CD8-positive, alpha-beta T cell (primary cell): ENCODE measurements at places on chromosomes 1 and 21.

GRCh38 chr1:92473781-92474495, 12.8 kb downstream of the GFI1 start:
- DNase-seq: no peak

DNA sequence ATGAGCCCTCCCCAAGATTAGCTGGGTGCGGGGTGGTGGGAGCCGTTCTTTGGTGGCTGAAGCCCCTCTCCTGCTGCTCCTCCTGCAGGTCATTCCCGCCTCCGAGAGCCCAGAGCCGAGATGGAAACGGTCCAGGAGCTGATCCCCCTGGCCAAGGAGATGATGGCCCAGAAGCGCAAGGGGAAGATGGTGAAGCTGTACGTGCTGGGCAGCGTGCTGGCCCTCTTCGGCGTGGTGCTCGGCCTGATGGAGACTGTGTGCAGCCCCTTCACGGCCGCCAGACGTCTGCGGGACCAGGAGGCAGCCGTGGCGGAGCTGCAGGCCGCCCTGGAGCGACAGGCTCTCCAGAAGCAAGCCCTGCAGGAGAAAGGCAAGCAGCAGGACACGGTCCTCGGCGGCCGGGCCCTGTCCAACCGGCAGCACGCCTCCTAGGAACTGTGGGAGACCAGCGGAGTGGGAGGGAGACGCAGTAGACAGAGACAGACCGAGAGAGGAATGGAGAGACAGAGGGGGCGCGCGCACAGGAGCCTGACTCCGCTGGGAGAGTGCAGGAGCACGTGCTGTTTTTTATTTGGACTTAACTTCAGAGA, 448 bp downstream of the G0S2 start:
- no peak for DNase-seq

DNA sequence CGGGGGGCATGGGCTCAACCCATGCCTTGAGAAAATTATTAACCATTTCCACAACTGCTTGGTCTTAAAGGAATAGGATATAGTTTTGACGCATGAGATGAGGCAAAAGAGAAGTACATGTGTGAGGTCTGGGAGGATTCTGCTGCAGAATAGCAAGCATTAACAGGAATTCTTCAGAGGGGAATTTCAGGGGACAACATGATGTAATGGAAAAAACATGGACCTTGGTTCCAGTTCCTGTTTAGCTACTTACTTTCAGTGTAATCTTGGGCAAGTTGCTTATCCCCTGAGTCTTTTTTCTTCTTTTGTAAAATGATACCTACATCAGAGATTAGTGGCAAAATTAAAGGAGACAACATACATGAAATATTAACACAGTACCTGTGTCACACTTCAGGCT, 85.6 kb downstream of the PRRX1 start:
- no peak for DNase-seq

DNA sequence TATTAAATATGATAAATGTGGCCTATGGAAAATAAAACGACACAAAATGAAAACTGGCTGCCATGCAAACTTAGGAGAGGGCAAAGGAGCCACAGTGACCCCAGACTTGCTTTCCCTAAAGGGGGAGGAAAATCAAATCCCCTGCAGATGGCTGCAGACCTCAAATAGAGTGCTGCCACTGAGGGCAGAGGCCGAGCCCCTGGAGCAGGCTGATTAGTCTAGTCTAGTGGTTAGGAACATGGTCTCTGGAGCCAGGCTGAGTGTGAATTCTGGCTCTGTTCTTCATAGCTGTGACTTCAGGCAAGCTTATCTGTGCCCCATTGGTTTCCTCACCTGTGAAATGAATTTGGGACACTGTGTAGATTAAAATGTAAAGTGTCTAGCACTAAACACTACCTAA, 60.8 kb downstream of the ITPKB start:
- no peak for DNase-seq

- DNase-seq: no peak
Observed at GRCh38 chr21:29524055-29524454, 225.3 kb downstream of the BACH1 start.

DNA sequence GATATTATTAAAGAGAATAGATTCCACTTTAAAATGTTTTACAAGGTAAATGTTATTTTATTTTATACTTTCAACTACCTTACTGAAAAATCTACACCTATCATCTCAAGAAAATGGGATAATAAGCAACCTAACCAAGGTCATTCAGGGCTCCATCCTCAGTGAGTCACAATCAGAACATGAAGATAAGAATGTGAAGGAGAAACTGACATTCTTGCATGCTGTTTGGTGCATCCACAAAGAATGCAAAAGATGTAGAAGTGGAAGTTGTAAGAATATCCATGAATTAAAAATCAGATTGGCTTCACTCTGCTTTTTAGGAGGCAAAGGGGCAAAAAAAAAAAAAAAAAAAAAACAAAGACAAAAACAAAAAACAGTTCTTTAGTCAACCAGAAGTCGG, 6.5 kb downstream of the WARS2 start:
- no peak for DNase-seq

DNA sequence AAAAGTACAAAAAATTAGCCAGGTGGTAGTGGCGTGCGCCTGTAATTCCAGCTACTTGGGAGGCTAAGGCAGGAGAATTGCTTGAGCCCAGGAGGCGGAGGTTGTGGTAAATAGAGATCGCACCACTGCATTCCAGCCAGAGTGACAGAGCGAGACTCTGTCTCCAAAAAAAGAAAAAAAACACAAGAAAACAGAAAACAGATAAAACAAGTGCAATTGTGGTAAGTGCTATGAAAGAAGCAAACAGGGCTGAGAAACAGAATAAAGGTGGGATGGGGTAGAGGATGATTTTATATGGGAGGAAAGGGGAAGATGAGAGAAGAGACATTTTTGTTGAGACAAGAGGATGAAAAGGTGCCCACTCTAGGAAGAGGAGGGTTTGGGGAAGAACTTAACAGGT, 5.0 kb upstream of the SOX13 start:
- no peak for DNase-seq

GRCh38 chr1:54245501-54245900, 45.5 kb downstream of the MRPL37 start:
- no peak for DNase-seq

GRCh38 chr1:222916100-222916499, 101.3 kb downstream of the DISP1 start:
- no peak for DNase-seq

DNA sequence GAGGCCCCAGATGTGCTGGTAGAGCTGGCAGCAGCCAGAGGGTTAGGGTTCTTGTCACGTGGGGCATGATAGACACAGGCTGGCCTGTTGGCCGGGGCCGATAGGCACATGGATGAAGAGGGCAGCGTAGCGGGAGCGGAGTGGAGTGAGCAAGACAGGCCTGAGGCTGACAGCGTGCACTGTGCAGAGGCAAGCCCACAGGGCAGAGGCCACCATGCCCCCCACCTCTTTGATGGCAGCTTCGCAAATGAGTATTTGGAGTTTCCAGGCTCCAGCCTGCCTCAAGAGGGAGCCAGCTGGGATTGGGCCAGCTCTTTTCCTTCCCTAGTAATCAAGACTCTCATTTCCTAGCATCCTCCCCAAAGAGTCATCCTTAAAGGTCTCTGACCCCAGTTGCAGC, 43.5 kb downstream of the TMCC2 start:
- DNase-seq: no peak

DNA sequence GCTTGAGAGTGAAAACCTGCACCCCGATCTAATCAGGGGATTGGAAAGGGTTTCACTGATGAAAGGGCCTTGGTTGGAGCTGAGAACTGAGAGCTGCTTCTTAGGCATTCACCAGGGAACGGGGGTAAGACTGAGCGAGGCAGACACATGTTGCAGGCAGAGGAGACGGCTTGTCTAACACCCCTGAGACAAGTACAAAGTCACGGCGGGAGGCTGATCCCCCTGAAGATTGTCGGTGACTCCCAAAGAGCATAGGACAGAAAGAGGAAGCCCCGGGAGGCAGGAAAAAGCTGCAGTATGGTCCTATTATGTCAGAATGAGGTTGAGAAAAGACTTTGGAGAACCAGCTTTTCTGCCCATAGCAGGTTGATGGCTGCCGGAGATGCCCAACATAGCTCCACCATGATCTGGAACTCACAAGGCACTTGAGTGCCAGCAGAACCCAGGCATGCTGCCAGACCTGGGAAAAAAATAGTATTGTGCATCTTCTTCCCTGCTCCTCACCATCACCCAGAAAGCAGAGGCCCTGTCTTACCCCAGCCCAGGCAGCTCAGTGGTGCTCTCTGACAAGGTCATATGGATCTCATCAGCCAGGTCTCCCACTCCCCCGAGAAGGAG, 463.9 kb upstream of the PROX1 start:
- no peak for DNase-seq

DNA sequence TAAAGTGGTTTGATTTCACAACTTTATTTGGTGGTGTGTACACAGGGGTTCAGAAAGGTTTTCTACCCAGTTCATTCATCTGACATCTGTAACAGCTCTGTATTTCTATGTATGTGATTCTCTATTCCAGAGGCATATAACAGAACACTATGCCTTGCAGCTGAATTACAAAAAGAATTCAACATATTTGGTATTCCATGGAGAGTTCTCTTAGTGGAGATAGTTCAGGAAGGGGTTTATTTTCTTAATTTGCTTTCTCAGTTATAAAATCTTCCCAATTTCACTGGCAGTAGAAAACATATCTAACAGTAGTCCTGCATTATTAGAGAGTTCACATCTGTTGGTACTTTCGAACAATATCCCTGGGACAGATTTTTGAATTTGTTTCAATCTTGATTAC, 207.9 kb upstream of the LYPLAL1 start:
- DNase-seq: no peak

DNA sequence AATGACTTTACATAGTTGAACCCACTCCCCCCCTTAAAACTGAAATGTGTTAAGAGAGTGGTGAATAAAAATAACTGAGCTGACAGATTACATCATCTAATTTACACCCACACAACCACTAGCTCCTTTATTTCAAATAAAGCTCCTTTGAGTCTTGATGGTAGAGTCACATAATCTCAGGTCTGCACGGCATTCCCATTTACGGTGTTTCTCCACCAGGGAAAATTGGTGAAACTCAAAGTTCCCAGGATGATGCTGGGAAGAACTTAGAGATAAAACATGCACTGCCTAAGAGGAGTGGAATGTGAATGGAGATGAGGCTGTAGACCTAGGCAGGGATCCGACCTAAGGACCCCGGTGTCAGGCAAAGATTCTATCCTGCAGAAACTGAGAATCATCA, 727.8 kb upstream of the ADAMTS5 start:
- DNase-seq: no peak

GRCh38 chr1:34786521-34787325, 5.7 kb downstream of the GJB3 start:
- DNase-seq: peak; percentile 38

GRCh38 chr1:232923739-232924386, 26.5 kb upstream of the NTPCR start:
- DNase-seq: peak; percentile 68

DNA sequence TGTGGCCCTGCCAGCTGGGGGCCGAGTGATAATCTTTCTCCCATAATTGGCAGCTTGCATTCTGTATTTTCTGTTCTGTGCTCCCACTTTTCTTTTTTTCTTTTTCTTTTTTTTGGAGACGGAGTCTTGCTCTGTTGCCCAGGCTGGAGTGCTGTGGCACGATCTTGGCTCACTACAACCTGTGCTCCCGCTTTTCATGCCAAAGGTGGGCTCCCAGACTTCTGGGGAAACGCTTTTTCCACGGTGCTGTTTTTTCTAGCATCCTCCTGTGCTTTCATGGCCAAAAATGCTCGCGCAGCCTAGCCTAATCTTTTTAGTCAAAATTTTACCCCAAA, 585 bp upstream of the AHCTF1 start:
- DNase-seq: peak; percentile 8

DNA sequence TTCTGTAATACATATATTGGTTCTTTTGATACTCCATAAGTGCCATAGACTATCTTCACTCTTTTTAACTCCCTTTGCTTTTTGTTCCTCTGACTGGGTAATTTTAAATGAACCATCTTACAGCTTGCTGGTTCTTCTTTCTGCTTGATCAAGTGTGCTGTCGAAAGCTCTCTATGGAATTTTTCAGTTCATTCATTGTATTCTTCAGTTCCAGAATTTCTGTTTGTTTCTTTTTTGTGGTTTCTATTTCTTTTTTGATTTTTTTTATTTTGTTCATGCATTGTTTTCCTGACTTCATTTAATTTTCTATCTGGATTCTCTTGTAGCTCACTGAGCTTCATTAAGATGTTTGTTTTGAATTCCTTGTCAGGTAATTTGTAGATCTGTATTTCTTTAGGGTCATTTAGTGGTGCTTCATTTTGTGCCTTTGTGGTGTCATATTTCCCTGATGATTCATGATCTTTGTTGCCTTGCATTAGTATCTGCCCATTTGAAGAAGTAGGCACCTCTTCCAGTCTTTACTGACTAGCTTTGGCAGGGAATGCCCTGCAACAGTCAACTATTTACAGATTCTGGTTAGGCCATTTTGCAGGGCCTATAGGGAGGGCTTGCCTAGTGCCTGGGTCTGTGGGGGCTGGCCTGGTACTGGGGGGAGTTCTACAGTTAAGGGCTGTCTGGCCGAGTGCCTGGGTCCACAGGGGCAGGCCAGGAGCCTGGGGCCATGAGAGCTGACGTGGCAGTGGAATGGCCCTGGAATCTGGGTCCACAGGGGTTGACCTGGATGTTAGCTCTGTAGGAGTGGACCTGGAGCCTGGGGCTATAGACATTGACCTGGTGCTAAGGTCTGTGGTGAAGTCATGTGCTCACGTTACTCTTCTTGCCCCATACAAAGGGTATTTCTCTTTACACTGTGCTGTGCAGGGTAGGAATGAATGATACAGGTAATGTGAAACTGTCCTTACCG, 89.7 kb downstream of the MAGI3 start:
- no peak for DNase-seq

GRCh38 chr1:68232289-68233148, at the start of gene WLS:
Gene WLS, minus strand, starts transcription at chr1:68232523. Its CDS starts 224 bp downstream, at chr1:68232299.
- no peak for DNase-seq

GRCh38 chr1:98323906-98324358, 337.6 kb upstream of the SNX7 start:
- peak; percentile 21 for DNase-seq

DNA sequence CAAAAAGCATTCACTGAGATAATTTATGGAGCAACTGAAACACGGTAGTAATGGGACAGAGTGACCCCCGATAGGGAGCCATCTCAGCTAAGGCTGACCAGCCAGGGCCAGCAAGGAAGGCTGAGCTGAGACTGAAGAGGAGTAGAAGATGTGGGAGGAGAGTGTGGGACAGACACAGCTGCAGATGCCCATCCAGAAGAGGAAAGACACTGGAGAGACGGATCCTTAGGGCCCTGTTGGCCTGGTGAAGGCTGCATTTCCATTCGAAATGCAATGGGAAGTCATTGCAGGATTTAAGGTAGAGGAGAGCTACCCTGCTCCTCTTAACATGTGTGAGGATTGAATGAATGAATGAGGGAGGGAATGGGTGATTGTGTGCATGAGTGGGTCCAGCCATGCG, 44.0 kb upstream of the LRP8 start:
- no peak for DNase-seq
